ENCODE measurements at places on chromosomes 4 and X. TPM values are rescaled to one million over a fixed set of nuclear protein-coding genes. Genes with fewer than 3 reads are reported as not detected.

The MFAP3L gene
- total RNA-seq: 0.35 TPM

GRCh38 chrX:1224954-1225353 lies 12.5 kb upstream of the CRLF2 start:
- DNase-seq: no peak

The ZNF732 gene
- 3.1 TPM for total RNA-seq

- no peak for DNase-seq
Measured at GRCh38 chr4:42676066-42676951, 19.4 kb upstream of the ATP8A1 start.

GRCh38 chrX:123464709-123465108 lies 268.1 kb downstream of the THOC2 start:
- no peak for DNase-seq

The CD38 gene
- total RNA-seq: not detected

The CT47B1 gene
- total RNA-seq: not detected

DNA sequence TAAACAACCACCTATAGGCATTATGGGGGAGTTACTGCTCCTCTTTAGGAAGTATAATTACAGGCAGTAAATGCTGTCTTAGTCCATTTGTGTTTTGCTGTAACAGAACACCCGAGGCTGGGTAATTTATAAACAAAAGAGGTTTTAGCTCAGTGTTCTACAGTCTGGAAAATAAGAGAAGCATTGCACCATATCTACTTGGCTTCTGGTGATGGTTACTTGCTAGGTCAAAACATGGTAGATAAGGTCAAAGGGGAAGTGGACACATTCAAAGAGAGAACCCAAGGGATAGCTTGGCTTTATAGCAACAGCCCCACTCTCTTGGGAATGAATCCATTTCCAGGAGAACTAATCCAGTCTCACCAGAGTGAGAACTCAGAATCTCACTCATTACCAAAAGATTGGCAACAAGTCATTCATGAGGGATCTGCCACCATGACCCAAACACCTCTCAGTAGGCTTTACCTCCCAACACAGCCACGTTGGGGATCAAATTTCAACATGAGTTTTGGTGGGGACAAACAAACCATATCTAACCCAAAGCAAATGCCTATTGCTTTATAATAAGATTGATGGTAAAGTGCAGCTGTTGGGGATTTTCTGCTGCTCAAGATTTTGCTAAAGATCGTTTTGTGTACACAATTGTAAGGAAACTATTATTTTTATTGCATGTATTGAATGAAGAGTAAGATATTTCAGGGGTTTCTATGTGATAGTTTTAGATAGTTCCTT lies 32.6 kb downstream of the STAG2 start:
- peak; percentile 2 for DNase-seq

- DNase-seq: no peak
Measured at GRCh38 chrX:101411984-101412383, 4.0 kb downstream of the HNRNPH2 start.

- no peak for DNase-seq
Measured at GRCh38 chr4:42328978-42329377, 68.3 kb upstream of the SHISA3 start.

Measured in endothelial cell of umbilical vein (primary cell).